ENCODE measurements at places on chromosomes 6 and 20. TPM values are rescaled to one million over a fixed set of nuclear protein-coding genes. Genes with fewer than 3 reads are reported as not detected.

- H3K27me3 ChIP-seq, result peaks cover 12% of the 10 kb centered on the region
- no peak overlapping the region for H3K4me3 ChIP-seq
- H3K27ac ChIP-seq, result no peak overlapping the region
Observed at GRCh38 chr20:48552550-48552949, 275.2 kb downstream of the PREX1 start.

GRCh38 chr6:7541175-7542064, at the start of gene DSP:
Gene DSP, plus strand, starts transcription at chr6:7541671. Its CDS starts 245 bp downstream, at chr6:7541916.
- H3K27ac ChIP-seq, result peak within 1 kb of the TSS; percentile 55
- peaks cover 65% of the 10 kb centered on the region for H3K27me3 ChIP-seq
- no peaks in the 10 kb centered on the region for H3K36me3 ChIP-seq
- peak; percentile 84 for DNase-seq

GRCh38 chr6:167116109-167116837, 6.6 kb upstream of the CCR6 start:
- H3K27me3 ChIP-seq, result no peaks in the 10 kb centered on the region
- no peaks in the 10 kb centered on the region for H3K36me3 ChIP-seq
- DNase-seq, result no peak
- no peak overlapping the region for H3K4me3 ChIP-seq
- H3K4me1 ChIP-seq, result no peaks in the 10 kb centered on the region

The HCK gene
- 49.0 TPM for total RNA-seq

DNA sequence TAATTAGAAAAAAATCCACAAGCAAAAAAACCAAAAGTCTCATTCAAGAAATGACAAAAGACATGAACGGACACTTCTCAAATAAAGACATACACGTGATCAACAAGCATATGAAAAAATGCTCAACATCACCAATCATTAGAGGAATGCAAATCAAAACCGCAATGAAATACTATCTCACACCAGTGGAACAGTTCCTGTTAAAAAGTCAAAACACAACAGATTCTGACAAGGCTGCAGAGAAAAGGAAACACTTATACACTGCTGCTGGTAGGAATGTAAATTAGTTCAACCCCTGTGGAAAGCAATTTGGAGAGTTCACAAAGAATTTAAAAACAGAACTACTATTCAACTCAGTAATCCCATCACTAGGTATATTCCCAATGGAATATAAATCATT, 58.0 kb downstream of the IRAK1BP1 start:
- no peak overlapping the region for H3K27ac ChIP-seq
- no peak for DNase-seq
- H3K4me1 ChIP-seq, result no peaks in the 10 kb centered on the region
- no peaks in the 10 kb centered on the region for H3K27me3 ChIP-seq
- H3K36me3 ChIP-seq, result no peaks in the 10 kb centered on the region
- H3K4me3 ChIP-seq, result no peak overlapping the region

The MRAP2 gene
- 0.72 TPM for total RNA-seq

The DEFB113 gene
- total RNA-seq, result not detected

- no peak for DNase-seq
- H3K27me3 ChIP-seq, result no peaks in the 10 kb centered on the region
- no peak overlapping the region for H3K4me3 ChIP-seq
- H3K27ac ChIP-seq, result peak overlapping the region; percentile 53
Observed at GRCh38 chr6:25303254-25303653, 24.1 kb downstream of the CARMIL1 start.

DNA sequence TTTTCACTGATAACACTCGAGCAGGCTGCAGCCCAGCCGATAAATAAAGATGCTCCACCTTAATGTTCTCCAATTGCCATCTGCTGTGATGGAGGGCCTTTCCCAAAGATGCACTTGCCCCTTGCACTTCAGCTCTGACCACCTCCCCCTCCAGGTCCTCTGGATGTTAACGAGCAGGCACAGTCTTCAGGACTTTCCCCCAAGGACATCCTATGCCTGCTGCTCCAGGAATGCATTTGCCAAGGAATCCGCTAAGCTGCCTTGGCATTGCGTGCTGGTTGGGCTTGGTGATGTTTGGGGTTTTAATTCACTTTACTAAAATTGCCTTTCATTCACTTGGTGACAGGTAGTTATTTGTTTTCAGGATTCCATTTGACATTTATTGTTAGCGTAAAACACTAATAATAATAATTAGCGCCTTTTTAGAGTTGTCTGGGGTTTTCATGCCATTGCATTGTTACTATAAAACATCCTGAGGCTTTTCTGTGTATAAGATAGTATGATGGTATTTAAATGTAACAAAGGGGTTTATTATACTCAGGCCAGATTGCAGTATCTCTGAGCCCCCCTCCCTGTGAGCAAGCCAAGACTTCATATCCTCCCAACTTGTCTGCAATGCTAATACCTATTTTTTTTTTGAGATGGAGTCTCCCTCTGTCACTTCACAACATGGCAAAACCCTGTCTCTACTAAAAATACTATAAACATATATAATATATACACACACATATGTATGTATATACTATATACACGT, 66.7 kb upstream of the TSHZ2 start:
- no peaks in the 10 kb centered on the region for H3K27me3 ChIP-seq
- H3K27ac ChIP-seq, result no peak overlapping the region
- no peak overlapping the region for H3K4me3 ChIP-seq
- no peaks in the 10 kb centered on the region for H3K36me3 ChIP-seq
- DNase-seq, result no peak
- no peaks in the 10 kb centered on the region for H3K4me1 ChIP-seq

GRCh38 chr20:19889011-19889953, 127.9 kb upstream of the NAA20 start:
- H3K27me3 ChIP-seq, result no peaks in the 10 kb centered on the region
- no peaks in the 10 kb centered on the region for H3K36me3 ChIP-seq
- peaks cover 52% of the 10 kb centered on the region for H3K4me1 ChIP-seq
- H3K27ac ChIP-seq, result peak overlapping the region; percentile 82
- no peak for DNase-seq
- peak overlapping the region; percentile 43 for H3K4me3 ChIP-seq

- H3K4me3 ChIP-seq, result no peak overlapping the region
- H3K36me3 ChIP-seq, result no peaks in the 10 kb centered on the region
- no peak for DNase-seq
- no peaks in the 10 kb centered on the region for H3K27me3 ChIP-seq
- no peak overlapping the region for H3K27ac ChIP-seq
Observed at GRCh38 chr6:68087399-68088133, 547.5 kb upstream of the ADGRB3 start.

DNA sequence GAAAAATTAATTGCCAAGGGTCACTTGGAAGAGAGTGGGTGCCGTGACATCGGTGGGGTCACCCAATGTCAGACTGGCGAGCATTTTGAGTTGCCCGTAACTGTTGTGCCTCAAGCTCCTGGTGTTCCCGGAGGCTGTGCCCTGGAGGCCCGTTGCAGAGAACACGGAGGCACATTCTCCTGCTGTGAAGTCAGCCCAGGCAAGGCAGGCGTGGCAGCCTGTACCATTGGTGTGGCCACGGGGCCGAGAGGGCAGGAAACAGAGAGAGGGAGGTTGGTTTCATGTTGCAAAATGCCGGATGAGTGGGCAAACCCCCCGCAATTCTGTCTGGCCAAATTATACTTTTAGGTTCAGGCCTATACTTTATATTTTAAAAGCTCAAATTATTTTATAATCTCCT, 81.2 kb downstream of the THBS2 start:
- no peaks in the 10 kb centered on the region for H3K27me3 ChIP-seq
- no peak for DNase-seq
- no peaks in the 10 kb centered on the region for H3K4me1 ChIP-seq
- H3K4me3 ChIP-seq, result no peak overlapping the region
- H3K27ac ChIP-seq, result no peak overlapping the region

The BPIFB2 gene
- total RNA-seq, result not detected

GRCh38 chr6:123716506-123716905, 79.8 kb upstream of the TRDN start:
- no peaks in the 10 kb centered on the region for H3K27me3 ChIP-seq
- H3K36me3 ChIP-seq, result no peaks in the 10 kb centered on the region
- no peak for DNase-seq
- H3K4me1 ChIP-seq, result no peaks in the 10 kb centered on the region

DNA sequence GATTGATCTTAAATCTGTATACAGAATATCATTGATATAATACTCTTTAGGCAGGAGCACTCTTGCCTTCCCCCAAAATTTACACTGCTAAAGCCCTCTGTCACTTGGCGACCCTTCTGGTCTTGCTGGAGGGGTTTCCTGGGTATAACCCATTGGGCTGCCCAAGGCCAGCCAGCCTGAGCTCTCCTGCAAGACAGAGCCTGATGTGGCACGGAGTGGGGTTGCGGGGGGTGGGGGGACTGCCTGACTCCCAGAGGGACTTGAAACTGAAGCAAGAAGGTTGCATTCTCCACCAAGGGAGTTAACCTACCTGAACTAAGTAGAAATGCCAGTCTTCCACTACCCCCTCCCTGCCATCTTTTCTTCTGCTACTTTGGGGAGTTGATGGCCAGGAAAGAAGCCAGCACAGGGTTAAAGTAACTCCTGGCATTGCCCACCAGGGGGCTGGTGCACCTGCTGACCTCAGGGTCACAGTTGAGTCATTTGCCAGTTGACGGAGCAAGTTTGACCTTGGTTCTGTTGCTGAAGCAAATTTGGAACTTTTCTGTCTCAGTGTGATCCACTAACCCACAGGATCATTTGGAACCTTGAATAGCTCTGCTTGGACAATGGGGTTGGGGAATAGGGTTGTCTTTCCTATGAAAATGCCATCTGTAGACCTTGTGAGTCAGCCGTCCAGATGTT, 79.4 kb downstream of the ASXL1 start:
- DNase-seq, result no peak
- no peaks in the 10 kb centered on the region for H3K27me3 ChIP-seq
- H3K4me1 ChIP-seq, result no peaks in the 10 kb centered on the region

DNA sequence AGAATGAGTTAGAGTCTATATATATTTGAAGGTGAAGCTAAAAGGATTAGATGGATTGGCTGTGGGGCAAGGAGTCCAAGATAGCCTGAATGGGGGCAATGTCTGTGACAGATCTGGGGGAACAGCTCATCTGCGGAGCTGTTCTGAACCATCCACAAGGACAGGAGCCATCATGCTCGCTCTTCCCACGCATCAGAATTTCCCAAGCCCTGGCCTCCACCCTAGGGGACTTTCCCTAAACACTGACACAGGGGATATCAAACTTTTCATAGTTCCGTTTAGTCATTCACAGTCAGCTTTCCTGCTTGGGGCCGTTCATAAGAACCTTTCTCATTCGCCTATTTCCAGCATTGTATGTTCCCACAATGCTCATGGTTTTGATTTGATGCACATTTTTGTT, 37.6 kb upstream of the CCN6 start:
- no peak overlapping the region for H3K4me3 ChIP-seq
- no peak overlapping the region for H3K27ac ChIP-seq
- H3K36me3 ChIP-seq, result no peaks in the 10 kb centered on the region
- no peak for DNase-seq
- H3K27me3 ChIP-seq, result no peaks in the 10 kb centered on the region
- H3K4me1 ChIP-seq, result peaks cover 26% of the 10 kb centered on the region

- no peak overlapping the region for H3K27ac ChIP-seq
- no peak for DNase-seq
- no peaks in the 10 kb centered on the region for H3K4me1 ChIP-seq
- no peaks in the 10 kb centered on the region for H3K27me3 ChIP-seq
Observed at GRCh38 chr20:15905661-15906060, 667.6 kb downstream of the KIF16B start.

- H3K27me3 ChIP-seq, result no peaks in the 10 kb centered on the region
- H3K4me1 ChIP-seq, result peaks cover 55% of the 10 kb centered on the region
- H3K4me3 ChIP-seq, result no peak overlapping the region
Observed at GRCh38 chr6:43803783-43804549, 34.0 kb downstream of the VEGFA start.

DNA sequence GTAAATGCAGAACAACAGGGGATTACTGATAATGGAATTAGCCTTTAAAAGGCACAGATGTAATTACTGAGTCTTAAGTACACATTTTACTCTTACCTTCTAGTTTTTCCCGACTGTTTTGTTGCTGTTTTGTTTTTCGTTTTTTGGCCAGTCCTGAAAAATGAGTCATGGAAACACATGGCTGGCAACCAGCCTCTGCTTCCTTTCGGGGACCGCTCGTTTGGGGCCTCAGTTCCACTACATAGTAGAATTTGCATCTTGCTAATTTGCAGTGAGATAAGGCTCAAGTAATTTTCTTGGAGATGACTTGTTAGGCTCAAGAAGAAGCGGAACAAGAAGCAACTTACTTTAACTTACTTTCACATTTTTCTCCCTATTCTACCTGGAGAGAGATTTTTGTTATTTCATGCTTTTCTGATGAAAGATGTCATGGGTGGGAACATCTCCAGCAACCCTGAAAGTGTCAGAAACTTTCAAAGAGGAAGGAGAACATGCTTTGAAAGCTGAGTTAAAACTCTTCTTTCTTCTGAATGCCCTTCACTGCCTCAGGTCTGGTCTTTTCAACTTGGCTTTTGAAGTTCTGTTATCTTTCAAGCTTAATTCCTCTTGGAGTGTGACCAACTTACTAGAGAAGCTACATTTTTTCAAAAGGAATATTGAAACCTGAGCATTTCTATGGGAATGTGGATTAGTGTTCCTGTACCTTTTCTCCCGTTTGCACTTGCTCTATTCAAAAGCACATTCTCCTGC, 71.5 kb upstream of the HDAC2 start:
- no peaks in the 10 kb centered on the region for H3K27me3 ChIP-seq
- H3K27ac ChIP-seq, result no peak overlapping the region
- H3K36me3 ChIP-seq, result no peaks in the 10 kb centered on the region
- DNase-seq, result no peak

DNA sequence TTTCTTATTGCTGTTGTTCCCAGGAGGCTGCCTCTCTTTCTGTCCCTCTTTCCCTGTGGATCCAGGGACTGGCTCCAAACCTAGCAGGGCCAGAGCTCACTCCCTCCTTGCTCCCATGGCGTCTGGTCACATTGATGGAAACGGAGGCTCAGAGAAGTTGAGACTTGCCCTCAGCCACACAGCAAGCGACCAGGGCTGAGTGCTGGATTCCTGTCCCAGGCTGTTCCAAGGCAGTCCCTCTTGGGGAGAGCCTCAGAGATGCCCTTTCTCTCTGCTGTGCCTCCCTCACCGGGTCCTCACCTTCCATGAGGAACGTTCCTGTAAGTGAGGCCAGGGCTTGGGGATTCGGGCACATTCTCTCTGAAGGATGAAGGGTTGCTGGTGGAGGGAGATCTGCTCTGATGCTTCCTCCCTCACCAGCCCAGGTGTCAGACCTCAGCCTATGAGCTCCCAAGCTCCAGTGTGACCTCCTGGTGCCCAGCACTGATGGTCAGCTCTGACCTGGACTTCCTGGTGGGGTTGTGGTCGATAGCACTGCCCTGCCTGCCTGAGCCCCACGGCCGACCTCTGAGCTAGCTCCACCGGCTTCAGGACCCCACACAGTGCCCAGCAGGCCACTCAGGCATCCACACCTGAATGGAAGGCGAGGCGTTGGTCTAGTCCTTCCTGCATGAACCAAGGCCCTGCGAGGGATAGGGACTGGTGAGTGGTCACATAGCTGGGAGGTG, 26.8 kb downstream of the SUN5 start:
- H3K36me3 ChIP-seq, result no peaks in the 10 kb centered on the region
- no peak overlapping the region for H3K4me3 ChIP-seq
- H3K27me3 ChIP-seq, result no peaks in the 10 kb centered on the region

The MOCS1 gene
- total RNA-seq, result 29.3 TPM

GRCh38 chr6:139703780-139704179, 329.3 kb upstream of the CITED2 start:
- no peaks in the 10 kb centered on the region for H3K36me3 ChIP-seq
- no peak overlapping the region for H3K27ac ChIP-seq
- no peak for DNase-seq
- no peaks in the 10 kb centered on the region for H3K27me3 ChIP-seq

The BANF2 gene
- total RNA-seq, result not detected

The DEFB115 gene
- total RNA-seq, result not detected

The C20orf204 gene
- 1.9 TPM for total RNA-seq

The SCGN gene
- total RNA-seq, result not detected

Measured in upper lobe of right lung (tissue), 1 donor.